Memory B cell (primary cell): ENCODE measurements at places on chromosomes 13 and 19.
A peak's percentile ranks its signal among the peaks of the same experiment; 100 is the strongest.

GRCh38 chr19:51293571-51294210, 17.8 kb upstream of the IGLON5 start:
- no peaks in the 10 kb centered on the region for H3K4me1 ChIP-seq
- H3K27ac ChIP-seq, result no peak overlapping the region
- peaks cover 17% of the 10 kb centered on the region for H3K27me3 ChIP-seq
- H3K36me3 ChIP-seq, result peaks cover 1% of the 10 kb centered on the region

DNA sequence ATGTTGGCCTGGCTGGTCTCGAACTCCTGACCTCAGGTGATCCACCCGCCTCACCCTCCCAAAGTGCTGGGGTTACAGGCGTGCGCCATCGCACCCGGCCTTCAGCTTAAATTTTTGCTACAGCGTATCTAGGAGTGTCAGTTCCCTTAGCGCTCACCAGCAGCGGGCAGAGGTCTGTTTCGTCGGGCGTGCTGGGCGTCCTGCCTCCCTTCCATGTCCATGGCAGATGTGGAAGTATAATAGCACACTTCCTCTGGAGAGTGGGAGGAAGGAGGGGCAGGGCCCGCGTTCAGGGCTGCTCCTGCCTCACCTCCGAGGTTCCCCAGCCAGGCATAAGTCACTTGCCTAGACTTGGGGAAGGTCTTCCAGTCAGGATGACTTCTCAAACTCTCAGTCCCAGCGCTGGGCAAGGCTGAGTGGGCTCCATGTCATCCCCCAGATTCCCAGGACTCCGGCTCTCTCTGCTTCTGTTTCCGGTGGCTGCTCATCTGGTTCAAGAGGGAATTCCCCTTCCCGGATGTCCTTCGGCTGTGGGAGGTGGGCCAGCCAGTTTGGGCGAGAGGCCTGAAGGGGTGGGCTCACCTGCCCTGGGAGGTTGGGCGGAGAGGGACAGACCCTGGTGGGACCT, 9.5 kb downstream of the IL4I1 start:
- no peak for DNase-seq
- H3K27ac ChIP-seq, result no peak overlapping the region
- H3K4me3 ChIP-seq, result no peak overlapping the region
- peaks cover 18% of the 10 kb centered on the region for H3K36me3 ChIP-seq
- peaks cover 4% of the 10 kb centered on the region for H3K4me1 ChIP-seq

DNA sequence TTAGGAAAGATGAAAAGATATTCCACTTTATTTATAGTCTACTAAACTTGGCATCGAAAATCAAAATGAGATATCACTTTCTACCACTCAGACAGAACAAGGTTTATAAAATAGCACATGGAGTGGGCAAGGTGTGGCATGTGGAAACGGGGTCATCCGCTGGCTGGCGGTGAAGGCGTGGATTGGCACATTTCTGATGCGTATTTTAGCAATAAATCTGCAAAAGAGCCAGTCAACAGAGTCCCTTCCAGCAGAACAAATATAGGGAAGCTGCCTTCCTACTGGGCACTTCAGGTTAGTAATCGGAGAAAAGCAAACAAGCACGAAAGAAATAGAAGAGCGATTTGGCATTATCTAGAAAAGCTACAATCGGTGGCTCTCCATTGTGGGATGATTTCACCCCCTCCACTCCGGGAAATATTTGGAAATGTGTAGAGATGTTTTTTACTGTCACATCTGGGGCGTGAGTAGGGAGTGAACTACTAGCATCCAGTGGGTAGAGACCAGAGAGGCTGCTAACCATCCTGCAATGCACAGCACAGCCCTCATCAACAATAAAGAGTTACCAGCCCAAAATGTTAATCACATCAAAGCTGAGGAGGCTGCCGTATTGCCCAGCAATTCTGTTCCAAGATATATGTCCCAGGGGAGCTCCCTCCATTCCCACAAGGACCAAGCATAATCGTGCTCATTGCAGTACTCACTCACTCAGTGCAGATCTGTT, 116.1 kb upstream of the PEG3 start:
- no peak overlapping the region for H3K27ac ChIP-seq
- no peaks in the 10 kb centered on the region for H3K4me1 ChIP-seq
- H3K27me3 ChIP-seq, result peaks cover 2% of the 10 kb centered on the region
- peaks cover 3% of the 10 kb centered on the region for H3K36me3 ChIP-seq
- DNase-seq, result no peak

GRCh38 chr13:36965767-36966166, 33.4 kb downstream of the ALG5 start:
- H3K27ac ChIP-seq, result no peak overlapping the region
- no peaks in the 10 kb centered on the region for H3K27me3 ChIP-seq
- DNase-seq, result no peak
- peaks cover 25% of the 10 kb centered on the region for H3K36me3 ChIP-seq
- H3K4me3 ChIP-seq, result no peak overlapping the region

DNA sequence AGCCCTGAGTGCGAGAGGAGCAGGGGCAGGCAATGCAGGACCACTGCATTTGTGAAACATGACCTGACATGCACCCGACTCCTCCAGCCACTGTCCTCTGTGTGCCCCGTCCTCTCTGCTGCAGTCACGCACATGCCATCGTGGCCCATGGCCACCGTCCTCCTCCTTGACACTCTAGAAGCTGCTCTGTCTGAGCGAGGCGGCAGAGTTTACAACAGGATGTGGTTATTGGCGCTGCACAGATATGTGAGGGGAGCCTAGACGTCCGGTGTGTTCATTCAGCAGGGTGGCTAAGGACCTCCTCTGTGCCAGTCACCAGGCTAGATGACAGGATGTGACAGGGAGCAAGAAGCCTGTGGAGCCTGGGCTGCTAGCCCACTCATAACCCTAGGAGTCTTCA, 277.8 kb downstream of the FOXO1 start:
- peak; percentile 56 for DNase-seq
- H3K4me3 ChIP-seq, result peak overlapping the region; percentile 74
- no peaks in the 10 kb centered on the region for H3K27me3 ChIP-seq
- peak overlapping the region; percentile 90 for H3K27ac ChIP-seq

DNA sequence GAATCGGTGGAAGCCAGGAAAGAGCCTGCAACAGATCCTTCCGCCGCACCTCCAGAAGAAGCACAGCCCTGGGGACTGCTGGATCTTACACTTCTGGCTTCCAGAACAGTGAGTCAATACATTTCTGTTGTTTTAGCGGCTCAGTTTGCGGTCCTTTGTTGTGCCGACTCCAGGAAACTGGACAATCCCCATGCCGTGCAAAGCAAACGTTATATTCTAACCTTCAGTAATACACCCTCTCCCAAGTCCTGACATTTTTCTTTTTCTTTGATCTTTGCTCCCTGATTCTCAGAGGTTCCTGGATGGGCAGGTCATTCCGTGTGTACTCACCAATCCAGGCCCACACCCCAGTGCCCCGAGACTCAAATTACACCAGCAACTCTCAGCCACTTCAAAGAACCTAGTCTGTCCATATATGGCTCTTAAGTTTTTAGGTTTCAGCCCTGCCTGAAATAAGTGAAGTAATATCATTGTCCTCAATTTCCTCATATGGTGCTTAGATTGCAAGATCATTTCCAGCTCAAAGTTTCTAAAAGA, 387.1 kb upstream of the SGCG start:
- no peak for DNase-seq
- H3K27me3 ChIP-seq, result peaks cover 3% of the 10 kb centered on the region
- H3K36me3 ChIP-seq, result no peaks in the 10 kb centered on the region
- H3K4me3 ChIP-seq, result no peak overlapping the region
- no peak overlapping the region for H3K27ac ChIP-seq
- no peaks in the 10 kb centered on the region for H3K4me1 ChIP-seq

DNA sequence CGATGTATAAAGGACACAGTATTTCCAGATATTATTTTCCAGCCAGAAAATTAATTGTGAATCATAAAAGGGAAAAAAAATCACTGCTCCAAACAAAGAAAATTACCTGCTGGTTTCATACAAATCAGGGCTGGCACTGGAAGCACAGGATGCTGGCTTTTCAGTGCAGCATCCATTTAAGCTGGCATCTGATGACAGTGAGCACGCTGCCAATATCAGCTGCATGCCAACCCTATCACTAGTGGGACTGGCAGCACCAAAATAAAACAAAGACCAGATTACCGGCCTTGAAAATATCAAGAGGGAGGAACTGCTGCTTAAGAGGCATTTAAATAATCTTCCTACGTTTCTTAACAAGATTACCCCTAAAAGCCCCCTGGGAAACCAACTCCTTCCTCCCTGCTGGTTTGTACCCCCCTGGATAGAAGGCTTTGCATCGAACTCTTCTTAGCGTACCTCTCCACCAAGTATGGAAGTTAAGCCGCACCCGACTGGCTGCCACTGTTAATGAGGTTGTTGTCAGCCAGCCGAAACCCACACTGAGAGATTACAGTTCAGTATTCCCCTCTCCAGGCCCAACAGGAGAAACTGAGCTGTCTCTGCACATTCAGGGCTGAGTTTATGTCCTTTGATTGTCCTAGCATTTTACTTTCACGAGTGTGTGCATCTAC, 257.8 kb downstream of the EFNB2 start:
- H3K36me3 ChIP-seq, result no peaks in the 10 kb centered on the region
- H3K4me3 ChIP-seq, result no peak overlapping the region
- H3K27me3 ChIP-seq, result no peaks in the 10 kb centered on the region
- no peak overlapping the region for H3K27ac ChIP-seq
- no peak for DNase-seq

DNA sequence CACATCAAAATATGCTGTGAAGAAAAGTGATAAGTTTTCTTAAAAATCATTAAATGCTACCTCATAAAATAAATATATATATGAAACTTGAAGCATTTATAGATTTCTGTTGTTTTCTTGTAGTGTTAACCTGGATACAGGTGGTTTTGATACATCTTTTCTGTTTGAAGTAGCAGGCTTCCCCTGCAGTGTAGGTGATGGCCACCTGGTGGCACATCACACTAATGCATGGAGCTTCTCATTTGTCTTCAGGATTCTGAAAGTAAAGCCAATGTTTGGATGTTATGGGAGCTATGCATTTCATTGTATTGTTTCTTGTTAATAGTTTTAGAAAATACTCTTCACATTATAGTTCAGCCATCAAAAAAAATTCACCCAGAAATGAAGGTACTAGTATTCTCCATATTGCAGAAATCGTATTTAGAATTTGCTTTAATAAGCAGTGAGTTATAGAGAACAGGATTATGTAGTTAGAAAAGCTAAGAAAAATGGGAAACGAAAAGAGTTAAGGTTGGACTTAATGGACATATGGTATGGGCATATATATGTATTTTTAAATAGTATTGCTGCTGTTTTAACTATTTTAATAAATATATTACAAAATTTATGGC, 18.7 kb downstream of the GPR180 start:
- DNase-seq, result no peak
- H3K36me3 ChIP-seq, result peaks cover 11% of the 10 kb centered on the region
- no peaks in the 10 kb centered on the region for H3K27me3 ChIP-seq

- H3K27me3 ChIP-seq, result no peaks in the 10 kb centered on the region
- H3K27ac ChIP-seq, result no peak overlapping the region
- H3K4me3 ChIP-seq, result no peak overlapping the region
- no peak for DNase-seq
- peaks cover 15% of the 10 kb centered on the region for H3K36me3 ChIP-seq
Measured at GRCh38 chr19:47176627-47177090, 46.0 kb downstream of the SAE1 start.

DNA sequence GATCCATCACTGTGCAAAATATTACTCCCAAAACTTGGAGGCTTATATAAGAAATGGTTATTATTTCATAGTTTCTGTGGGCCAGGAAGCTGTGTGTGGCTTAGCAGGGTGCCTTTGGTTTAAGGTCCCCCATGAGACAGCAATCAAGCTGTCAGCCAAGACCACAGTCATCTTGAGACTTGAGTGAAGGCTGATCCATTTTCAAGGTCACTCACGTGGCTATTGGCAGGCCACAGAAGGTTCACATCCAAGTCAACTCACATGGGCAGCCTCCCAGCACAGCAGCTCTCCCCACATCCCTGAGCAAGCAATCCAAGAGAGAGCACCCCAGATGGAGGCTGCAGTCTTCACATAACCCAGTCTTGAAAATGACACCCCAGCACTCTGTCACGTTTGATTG, 537.4 kb downstream of the MYO16 start:
- no peak overlapping the region for H3K27ac ChIP-seq
- H3K4me1 ChIP-seq, result peaks cover 10% of the 10 kb centered on the region
- no peak overlapping the region for H3K4me3 ChIP-seq
- peaks cover 3% of the 10 kb centered on the region for H3K27me3 ChIP-seq
- no peaks in the 10 kb centered on the region for H3K36me3 ChIP-seq
- no peak for DNase-seq

DNA sequence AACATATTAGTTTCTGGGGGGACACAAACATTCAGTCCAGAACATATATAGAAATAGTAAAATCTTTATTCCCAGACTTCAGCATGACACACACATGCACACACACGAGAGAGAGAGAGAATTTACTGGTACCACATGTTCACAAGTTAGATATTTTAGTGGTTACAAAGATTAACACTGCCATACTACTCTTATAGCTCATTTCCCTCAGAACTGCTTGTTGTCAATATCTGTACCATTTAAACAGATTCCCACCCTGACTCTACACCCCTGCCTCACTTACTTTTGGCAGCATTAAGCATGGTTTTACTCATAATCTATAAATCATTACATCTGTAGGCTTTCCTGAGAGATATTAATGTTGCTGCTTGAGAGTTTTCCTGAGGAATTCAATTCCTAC, 524.7 kb upstream of the HTR2A start:
- H3K4me3 ChIP-seq, result no peak overlapping the region
- DNase-seq, result no peak
- no peaks in the 10 kb centered on the region for H3K4me1 ChIP-seq
- H3K27ac ChIP-seq, result no peak overlapping the region
- no peaks in the 10 kb centered on the region for H3K27me3 ChIP-seq
- no peaks in the 10 kb centered on the region for H3K36me3 ChIP-seq

DNA sequence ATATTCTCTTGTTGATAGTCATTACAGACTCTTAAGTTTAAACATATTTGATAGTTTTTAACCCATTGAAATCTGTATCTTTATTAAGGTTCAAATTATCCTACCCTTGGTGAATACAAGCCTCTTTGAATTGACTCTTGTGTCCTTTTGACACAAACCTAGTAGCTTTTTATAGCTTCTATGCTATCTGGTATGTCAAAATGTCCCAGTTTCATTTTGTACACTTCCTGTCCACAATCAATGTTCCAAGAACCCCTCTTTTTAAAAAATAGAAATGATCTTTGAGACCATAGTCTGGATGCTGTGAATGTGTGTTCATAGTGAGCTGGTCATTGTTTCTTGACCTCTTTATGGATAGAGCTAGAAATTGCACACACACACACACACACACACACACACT, 39.2 kb upstream of the FGF14 start:
- peaks cover 9% of the 10 kb centered on the region for H3K27me3 ChIP-seq
- no peaks in the 10 kb centered on the region for H3K4me1 ChIP-seq
- no peaks in the 10 kb centered on the region for H3K36me3 ChIP-seq
- DNase-seq, result no peak
- no peak overlapping the region for H3K4me3 ChIP-seq

DNA sequence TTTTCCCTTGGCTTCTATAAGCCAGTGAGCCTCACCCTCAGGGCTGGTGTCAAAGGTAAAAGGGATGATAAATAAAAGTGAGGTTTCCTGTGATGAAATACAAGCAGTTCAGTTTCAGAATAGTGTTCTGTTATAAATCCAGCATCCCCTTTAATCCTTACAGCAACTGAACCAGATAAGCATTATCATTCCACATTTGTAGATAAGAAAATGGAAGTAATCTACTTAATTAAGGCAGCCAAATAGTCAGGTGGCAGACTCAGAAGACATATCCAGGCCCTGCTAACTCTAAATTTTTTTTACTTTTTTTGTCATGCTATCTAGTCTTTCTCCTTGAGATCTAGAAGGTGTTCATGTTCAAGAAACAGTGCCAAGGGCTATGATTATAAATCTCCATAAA, 99.4 kb upstream of the SOX21 start:
- no peaks in the 10 kb centered on the region for H3K4me1 ChIP-seq
- H3K27ac ChIP-seq, result no peak overlapping the region
- H3K4me3 ChIP-seq, result no peak overlapping the region
- DNase-seq, result no peak
